Left ventricle myocardium superior (tissue), 1 donor: ENCODE measurements at places on chromosomes 3 and 15.

- peak; percentile 91 for DNase-seq
Observed at GRCh38 chr15:64731012-64731804, 44.2 kb downstream of the RBPMS2 start.

- DNase-seq = peak; percentile 87
Observed at GRCh38 chr3:53113293-53114010, 16.8 kb downstream of the RFT1 start.

DNA sequence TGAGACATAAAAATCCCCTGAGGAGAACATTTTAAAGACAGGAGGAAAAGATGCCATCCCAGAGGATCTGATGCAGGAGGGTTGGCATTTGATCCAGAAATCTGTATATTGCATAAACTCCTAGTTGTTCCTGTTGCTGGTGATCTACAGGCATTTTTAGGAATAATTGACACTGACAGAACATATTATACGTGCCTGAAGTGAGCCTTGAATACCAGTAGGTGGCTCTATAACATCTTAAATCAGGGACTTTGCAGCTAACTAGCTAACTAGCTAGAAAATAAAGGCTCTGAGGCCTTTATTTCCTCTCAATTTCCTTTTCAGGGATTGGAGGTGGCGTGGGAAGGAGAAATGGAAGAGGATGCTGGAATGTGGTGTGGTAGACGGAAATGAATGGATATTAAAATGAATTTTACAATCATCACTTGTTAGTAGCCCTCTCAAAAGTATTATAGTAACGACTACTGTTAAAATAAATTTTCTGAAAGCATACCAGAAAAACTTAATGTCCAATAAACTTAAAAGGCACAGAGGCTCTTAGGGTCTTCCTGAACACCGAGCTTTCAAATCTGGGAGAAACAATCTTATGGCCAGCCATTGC lies 73.8 kb upstream of the ZBED2 start:
- no peak for DNase-seq

DNA sequence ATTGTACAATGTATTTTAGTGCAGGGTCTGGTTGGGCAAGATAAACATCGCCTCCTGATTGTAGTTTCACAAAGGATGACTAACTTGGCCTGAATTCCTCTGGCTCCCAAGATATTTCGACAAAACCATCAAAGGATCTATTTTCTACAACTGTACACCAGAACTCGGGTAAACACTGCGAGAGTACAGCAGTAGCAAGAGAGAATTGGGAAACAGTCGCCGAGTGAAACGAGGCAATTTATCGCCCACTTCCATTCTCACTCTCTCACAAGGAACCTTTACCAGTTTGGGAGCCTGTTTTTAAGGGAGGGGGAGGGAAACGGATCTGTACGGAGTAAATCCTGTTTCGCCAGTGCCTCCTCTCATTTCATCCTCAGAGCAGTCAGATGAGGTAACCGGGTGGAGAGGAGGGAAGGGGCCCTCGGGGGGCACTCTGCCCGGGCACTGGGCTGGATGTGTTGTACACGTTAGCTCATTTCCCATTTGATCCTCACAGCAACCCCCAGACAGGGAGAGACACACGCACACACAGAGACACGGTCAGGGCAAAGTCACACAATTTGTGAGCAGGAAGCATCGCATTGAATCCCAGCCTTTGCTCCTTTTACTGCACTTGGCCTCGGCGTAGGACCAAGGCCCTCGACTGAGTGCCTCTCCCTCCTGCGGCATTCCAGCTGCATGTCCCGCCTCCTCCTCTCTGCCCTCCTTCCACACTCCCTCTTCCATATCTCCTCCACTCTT lies 120.1 kb downstream of the LIPC start:
- peak; percentile 37 for DNase-seq

- no peak for DNase-seq
Observed at GRCh38 chr3:30913176-30913575, 18.7 kb upstream of the GADL1 start.

DNA sequence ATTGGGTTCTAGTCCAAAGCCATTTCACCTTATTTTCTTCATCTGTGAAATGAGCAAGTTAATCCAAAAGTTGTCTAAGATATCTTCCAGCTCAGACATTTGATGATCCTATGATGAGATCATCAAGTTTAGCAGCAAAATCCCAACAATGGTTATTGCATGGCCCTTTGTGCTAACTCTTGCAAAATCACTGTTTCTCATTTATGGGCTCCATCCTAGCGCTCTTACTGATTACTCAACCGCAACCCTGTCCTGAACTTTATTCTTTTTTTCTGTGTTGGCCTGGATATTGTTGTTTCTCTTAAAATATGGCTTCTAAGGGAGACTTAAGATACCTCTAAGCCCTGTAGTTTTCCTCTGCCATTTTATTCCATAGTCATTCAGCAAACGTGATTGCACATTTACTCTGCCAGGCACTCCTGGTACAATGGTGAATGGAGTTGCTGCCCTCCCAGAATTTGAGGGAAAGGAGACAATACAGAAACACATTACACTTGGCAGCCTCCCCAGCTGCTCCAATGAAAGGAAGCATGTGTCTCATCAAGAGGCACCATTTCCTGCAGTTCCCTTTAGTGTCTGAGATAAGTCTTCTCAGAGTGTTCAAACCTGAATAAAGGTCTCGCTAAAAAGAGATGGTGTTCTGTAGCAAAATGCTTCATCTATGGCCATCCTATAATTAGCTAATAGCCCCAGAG lies 4.4 kb downstream of the GXYLT2 start:
- DNase-seq = peak; percentile 47

- no peak for DNase-seq
Observed at GRCh38 chr3:126903521-126903920, 79.4 kb upstream of the PLXNA1 start.

DNA sequence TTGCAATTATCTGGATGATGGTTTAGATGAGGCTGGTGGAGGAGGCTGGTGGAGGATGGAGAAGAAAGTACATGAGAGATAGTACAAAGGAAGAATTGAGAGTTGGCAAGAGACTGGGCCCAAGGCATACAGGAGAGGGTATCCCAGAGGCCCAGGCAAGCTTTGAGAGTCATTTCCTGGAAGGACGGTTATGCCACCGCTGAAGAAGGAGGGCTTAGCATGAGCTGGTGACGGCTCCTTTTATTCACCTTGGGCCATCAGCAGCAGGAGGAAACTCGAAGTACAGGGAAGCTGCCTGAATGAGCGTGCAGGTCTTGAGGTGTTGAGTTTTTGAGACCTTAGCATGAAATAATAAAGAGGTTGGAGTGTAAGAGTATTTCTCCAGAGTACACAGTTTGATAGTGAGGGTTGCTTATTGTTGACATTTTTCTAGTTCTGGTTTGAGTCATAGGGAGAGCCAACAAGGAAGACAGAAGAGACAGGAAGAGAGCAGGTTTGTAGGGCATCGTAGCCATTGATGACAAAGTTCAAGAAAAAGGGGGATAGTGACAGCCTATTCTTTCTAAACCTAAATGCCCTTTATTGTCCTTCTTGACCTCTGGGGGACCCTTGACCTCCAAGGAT lies 13.8 kb downstream of the THSD4 start:
- DNase-seq = no peak

DNA sequence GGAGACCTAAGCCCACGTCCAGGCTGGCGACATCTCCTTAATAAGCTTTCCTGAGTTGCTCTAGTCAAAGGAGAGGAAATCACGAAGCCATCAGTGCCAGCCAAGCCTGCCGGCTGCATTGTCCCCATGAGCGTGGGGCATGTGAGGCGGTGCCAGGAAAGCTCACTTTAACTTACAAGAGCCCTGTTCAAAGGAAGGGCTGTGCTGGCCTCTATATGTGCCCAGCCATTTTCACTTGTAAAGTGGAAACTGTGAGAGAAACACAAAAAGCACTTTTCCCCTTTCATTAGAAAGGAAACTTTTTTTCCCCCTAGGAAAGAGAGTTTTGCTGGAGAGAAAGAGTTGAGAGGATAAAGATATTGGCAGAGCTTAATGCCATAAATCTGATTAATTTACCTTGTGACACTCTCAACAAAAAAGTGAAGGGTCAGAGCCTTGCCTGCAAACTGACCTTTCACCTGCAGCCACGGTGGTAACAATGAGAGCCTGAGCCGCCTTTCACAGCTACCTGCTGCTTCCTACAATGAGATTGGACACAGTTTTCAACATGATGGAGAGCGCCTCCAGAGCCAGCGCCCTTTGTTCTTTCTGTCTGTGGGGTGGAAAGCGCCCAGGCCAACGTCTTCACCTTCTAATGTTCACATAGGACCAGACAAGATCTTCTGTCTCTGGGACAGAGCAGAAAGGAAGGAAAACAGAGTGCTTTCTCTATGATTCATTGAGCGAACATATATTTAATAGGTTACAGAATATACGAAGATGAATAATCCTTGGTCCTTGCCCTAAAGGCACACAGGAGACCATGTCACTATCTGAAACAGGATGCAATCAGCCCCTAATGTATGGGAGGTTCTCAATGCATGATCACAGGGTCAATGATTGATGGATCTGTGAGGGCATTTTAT lies 233.1 kb upstream of the HES1 start:
- peak; percentile 47 for DNase-seq

- no peak for DNase-seq
Observed at GRCh38 chr15:58086491-58086890, 21.0 kb upstream of the ALDH1A2 start.

GRCh38 chr3:90241481-90241880 lies 1134.1 kb downstream of the EPHA3 start:
- no peak for DNase-seq

DNA sequence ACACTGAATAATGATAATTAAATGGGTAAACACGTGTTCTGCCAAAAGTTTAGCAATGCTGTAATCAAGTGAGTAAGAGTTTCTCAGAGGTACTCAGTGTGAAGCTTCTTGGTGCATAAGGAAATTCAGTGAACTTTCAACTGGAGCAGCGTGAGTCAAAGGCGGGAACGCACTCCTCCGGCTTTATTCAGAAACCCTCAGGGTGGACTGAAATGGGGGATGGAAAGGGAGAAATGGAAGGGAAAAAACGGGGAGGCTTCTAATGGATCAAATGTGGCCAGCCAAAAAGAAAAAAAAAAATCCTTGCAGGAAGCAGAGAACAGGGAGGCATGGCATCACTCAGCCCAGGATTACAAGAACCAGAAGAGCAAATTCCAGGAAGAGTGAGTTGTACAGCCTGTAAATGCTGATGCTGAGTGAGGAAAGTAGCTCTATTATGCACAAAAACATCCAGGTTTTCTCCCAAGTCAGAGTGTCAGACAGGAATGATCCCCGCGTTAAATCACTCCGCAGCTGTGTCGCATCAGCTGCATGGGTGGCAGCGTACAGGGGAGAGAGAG lies 85.3 kb downstream of the ASB7 start:
- DNase-seq = no peak

DNA sequence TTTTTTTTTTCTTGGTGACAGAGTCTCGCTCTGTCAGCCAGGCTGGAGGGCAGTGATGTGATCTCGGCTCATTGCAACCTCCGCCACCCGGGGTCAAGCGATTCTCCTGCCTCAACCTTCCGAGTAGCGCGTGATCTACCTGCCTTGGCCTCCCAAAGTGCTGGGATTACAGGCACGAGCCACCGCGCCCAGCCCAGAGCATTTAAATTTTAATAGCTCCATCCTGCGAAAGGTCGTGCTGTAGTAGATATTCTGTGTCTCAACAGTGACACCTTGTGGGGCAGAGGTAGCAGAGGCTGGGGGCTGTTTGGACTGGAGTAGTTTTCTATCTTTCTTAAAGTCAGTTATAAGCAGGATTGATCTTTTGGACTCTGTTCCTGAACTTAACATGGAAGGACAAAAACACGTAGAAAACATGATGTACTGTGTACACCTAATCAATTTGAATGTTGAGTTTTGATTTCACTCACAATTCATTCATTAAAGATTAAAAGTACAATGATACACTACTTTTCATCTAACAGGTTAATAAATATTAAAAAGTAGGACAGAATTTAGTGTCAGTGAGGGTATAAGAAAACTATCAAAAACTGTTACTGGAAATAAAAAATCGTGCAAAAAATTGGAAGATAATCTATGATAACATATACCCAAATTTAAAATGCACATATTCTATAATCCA lies 11.0 kb upstream of the PDCD6IP start:
- DNase-seq = peak; percentile 35

- no peak for DNase-seq
Observed at GRCh38 chr3:126480206-126480605, 4.5 kb upstream of the ZXDC start.

DNA sequence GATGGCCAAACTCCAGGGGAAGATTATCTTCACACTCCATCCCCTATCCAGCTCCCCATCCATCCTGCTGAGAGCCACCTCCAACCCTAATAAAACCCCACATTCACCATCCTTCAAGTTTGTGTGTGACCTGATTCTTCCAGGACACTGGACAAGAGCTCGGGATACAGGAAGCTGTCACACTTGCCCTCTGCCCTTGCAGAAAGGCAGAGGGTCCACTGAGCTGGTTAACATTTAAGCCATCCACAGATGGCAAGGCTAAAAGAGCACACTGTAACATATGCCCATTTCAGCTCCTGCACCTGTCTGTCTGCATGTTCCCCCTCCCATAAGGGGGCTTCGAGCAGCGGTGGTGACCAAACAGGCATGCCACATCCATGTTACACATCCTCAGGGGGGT lies 29.8 kb downstream of the SETMAR start:
- DNase-seq = no peak

GRCh38 chr15:48978638-48979037 lies 14.9 kb upstream of the SHC4 start:
- no peak for DNase-seq

DNA sequence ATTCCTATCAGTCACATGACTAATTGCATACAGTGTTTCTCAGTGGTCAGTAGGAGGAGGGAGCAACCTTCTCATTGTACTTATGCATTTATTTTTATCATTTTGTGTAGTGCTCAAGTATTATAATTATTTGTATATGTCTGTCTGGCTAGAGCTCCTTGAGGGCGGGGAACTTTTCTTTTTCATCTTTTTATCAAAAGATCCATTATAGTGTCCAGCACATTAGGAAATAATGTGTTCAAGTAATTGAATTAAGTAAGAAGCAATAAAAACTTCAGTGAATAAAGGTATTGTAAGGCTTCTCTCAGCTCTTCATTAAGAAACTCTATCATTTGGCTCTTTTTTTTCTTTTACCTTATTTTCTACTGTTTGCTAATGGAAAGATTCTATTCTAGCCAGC lies 18.8 kb downstream of the FGF7 start:
- no peak for DNase-seq

GRCh38 chr15:51706291-51706690 lies 25.0 kb downstream of the SCG3 start:
- no peak for DNase-seq

DNA sequence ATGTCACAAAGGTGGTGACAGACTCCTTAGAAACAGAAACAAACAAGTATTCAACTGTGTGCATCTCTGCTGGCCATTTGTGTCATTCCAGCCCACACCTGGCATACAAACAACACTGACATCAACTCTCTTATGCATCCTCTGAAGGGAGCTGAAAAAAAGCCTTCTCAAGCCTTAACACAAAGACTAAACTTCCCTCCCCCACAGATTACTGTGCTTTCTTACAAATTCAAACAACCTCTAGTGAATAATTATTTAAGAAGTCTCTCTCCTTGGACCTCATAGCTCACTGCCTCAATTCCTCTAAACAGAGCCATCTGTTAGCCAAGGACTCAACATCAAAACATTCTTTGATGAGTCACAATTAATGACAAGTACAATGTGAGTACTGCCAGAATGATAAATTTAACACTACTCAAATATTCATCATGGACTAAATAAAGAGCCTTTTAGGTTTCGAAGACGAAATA lies 132.1 kb downstream of the WDR76 start:
- DNase-seq = no peak

- peak; percentile 63 for DNase-seq
Observed at GRCh38 chr15:38002883-38003477, 68.5 kb downstream of the TMCO5A start.

- no peak for DNase-seq
Observed at GRCh38 chr15:80216141-80216540, 35.9 kb downstream of the CTXND1 start.

- DNase-seq = no peak
Observed at GRCh38 chr3:187292181-187292580, 644 bp upstream of the MASP1 start.
